ENCODE measurements at places on chromosomes 4 and X. TPM values are rescaled to one million over a fixed set of nuclear protein-coding genes. Genes with fewer than 3 reads are reported as not detected.

The VBP1 gene
- 55.6 TPM for total RNA-seq

The RTL3 gene
- total RNA-seq, result 0.07 TPM

The ANOS1 gene
- total RNA-seq, result 18.8 TPM

The FAT1 gene
- total RNA-seq, result 538 TPM
